Nephron progenitor cell (in vitro differentiated cells): ENCODE measurements at places on chromosomes 6 and 20.

- DNase-seq = peak; percentile 89
Measured at GRCh38 chr6:42453031-42453653, 1.4 kb upstream of the TRERF1 start.

DNA sequence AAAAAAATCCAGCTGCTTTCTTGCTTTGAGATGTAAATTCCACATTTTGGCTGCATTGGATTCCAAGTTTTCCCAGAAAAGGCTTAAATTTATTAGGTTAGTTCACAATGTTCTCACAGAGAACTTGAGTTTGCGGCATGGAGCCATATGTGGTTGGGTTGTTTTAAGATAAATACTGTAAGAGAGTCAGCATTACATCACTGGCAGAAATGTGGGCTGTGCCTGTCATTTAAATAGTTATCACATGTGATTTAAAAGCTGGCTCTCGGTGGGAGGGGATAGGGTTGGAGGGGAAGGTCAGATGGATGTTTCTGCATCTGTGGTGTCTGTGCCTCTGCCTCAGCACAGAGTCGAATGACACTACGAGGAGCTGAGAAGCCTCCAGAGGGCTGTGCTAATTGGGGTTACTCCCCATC lies 73.8 kb upstream of the SCP2D1 start:
- peak; percentile 22 for DNase-seq

DNA sequence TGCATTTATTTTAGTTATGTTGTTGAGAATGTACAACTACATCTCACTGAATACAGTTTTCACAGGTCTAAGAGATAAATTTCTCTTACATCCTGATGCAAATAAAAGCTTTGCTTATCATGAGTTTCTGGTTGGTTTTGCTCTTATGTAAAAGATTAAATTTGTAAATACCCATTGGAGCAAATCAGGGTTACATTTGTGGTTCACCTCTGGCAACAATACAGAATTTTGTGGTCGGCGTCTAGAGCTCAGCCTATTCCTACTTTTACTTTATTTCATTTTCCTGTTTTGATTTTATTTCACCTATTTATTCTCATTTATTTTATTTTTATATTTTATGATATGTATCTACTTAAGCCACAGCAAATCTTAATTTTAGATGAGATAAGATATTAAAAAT lies 271.9 kb upstream of the MARCKS start:
- no peak for DNase-seq

- no peak for DNase-seq
Measured at GRCh38 chr6:25435416-25435985, 156.3 kb downstream of the CARMIL1 start.

DNA sequence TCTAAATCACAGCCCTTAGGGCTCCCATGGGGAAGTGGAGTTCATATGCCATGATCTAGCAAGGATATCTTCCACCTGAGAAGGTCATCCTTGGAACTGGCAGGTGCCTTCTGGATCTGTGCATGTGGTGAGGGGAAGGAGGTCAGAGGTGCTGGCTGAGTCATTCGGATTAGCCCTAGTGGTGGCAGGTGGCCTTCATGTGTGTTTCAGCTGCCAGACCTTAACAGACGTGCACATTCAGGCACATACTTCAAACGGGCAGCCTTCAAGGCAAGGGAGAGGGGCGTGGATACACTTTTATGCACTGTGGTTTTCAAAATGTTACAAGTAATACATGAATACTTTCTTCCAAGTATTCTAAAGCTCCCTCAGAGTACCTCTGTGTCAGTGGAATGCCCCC lies 51.2 kb downstream of the BMP6 start:
- no peak for DNase-seq

- peak; percentile 23 for DNase-seq
Measured at GRCh38 chr20:48556956-48557355, 270.8 kb downstream of the PREX1 start.

GRCh38 chr6:134967711-134968110 lies 17.8 kb upstream of the ALDH8A1 start:
- no peak for DNase-seq

- no peak for DNase-seq
Measured at GRCh38 chr20:51373713-51374455, 168.6 kb downstream of the NFATC2 start.

DNA sequence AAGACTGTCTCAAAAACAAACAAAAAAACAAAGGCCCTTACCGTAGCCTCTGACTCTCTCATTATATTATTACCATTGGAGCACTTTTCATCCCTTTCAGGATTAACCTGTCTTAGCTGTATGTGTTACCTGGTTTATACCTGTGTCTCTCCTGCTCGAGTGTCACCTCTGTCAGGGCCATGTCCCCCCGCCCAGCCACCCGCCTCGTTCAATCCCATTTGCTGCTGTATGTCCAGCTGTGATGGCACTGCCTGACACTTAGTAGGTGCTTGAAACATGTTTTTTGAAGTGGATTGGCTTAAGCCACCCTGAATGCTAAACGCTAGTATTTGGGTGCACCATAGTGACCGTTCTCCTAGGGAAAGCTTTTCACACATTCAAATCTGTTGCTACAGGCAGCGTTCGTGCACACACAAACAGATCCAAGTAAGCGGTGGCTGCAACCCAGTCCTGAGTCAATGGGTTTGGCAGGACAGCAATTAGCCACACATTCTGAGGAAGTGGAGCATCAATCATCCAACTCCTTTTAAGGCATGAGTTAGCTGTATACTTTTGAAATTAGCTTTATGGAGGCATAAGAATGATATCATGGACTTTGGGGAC lies 98.9 kb upstream of the ZNF217 start:
- DNase-seq = no peak

DNA sequence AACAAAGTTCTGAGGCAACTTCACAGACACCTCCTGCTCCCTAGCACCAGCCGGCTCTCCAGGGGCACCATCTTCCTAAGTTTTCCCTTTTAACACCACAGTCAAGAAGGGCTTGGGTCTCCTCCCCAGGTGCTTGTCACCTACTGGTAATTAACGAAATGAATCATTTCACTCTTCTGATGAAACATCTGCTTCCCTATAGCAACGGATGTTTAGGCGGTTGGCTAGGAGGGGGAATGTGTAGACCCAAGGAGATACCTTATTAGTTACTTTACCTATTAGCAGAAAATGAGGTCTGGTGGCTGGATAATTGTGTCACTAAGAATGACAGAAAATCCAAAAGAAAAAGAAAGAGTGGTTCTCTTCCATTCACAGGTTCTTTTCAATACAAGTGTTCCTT lies 46.3 kb upstream of the FABP7 start:
- DNase-seq = no peak

- DNase-seq = no peak
Measured at GRCh38 chr20:44413575-44414345, 58.3 kb downstream of the HNF4A start.

GRCh38 chr6:113306552-113307145 lies 550.5 kb upstream of the MARCKS start:
- DNase-seq = peak; percentile 50

DNA sequence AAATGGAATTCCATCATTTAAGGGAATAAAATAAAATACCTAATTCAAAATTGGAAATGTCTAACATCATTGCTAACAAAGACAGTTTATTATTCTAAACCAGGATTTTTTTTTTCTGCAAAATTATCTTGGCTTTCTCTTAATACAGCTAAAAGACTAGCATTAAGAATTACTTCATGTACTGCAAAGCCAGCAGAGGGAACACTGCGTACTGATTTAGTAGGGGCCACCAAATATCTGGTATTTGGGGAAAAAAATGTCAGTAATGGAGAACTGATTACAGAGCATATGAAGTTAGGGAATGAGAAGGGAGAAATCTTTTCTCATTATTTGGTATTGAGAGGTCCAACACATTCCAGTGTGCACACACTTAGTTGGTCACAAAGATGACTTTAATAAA lies 3.2 kb upstream of the SOX4 start:
- no peak for DNase-seq

DNA sequence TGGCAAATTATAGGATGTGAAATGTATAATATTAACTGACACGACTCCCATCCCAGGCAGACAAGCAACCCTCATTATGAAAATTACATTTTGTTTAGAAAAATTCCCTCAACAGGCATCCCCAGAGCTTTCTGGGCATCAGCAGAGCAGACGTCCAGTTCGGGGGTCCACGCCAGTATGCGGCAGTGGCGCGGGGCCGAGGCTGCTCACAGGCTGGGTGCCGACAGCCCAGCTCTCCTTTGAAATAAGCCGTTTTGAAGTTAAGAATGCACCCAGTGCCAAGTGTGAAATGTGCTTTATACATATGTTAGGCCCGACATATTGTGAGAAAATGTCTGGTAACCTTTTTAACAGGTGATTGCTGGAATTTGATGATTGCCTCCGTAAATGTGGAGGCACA lies 50.4 kb downstream of the RPP40 start:
- DNase-seq = no peak

DNA sequence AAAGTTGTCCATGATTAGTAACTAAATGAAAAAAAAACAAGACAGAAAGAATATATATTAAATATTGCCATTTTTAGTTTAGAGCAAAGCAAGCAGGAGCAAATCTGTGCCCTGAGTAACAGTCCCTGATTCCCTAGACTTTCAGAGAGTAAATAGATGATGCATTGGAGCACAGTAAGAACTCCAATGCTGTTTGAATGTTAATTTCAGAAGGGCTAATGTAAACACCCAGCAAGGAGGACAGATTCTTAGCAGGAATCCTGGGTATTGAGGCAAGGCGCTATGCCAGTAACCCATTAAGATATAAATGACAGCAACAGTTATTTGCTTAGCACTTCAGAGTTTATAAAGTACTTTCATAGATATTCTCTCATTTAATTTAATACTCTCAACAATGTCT lies 15.6 kb upstream of the NRSN1 start:
- no peak for DNase-seq

DNA sequence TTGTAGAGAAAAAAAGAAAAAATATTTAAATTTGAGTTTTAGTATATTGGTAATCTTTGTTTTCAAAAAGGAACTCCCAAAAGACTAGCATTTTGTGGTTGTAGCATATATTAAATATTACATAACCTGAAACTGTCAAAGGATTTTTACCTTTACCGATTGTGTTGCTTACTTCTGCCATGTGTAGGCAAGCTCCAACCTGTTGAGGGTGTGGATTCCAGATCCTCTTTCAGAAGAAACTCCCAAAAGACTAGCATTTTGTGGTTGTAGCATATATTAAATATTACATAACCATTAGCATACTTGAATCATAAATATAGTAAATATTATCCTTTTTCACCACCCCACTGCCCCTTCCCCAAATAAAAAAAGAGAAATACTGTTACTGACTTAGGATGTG lies 3.2 kb downstream of the DSE start:
- DNase-seq = no peak

DNA sequence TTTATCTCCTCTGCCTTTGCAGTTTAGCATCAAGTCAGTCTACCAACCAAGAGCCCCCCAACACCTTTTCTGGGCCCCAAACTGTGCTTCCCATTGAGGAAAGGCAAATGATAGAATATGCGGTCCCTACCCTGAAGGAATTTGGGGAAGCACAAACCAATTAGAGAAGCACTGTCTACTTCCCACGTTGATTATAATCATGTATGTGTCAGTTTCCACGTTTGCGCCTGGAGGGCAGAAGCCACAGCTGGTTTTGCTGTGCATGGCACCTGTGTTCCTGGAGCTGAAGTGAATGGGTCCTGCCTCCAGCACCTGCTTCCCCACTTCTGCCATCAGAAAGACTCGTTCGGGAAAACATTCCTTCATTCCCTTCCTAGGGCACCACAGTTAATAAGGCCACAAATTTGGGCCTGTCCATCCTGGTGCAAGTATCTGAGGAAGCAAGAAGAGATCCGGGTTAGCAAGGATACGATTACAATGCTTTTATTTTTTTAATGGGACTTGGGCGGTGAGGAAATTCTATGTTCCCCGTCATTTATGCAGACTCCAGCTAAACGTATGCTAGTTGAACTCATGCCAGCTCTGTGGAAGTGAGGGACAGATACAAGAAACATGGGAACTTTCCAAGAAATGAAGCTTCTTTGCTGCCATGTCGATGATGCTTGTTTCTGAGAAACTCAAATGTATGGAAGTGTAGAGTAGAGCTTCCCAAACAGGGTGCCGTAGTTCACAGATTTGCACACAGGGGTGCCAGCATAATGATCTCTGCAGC lies 333.5 kb downstream of the NRN1 start:
- no peak for DNase-seq

DNA sequence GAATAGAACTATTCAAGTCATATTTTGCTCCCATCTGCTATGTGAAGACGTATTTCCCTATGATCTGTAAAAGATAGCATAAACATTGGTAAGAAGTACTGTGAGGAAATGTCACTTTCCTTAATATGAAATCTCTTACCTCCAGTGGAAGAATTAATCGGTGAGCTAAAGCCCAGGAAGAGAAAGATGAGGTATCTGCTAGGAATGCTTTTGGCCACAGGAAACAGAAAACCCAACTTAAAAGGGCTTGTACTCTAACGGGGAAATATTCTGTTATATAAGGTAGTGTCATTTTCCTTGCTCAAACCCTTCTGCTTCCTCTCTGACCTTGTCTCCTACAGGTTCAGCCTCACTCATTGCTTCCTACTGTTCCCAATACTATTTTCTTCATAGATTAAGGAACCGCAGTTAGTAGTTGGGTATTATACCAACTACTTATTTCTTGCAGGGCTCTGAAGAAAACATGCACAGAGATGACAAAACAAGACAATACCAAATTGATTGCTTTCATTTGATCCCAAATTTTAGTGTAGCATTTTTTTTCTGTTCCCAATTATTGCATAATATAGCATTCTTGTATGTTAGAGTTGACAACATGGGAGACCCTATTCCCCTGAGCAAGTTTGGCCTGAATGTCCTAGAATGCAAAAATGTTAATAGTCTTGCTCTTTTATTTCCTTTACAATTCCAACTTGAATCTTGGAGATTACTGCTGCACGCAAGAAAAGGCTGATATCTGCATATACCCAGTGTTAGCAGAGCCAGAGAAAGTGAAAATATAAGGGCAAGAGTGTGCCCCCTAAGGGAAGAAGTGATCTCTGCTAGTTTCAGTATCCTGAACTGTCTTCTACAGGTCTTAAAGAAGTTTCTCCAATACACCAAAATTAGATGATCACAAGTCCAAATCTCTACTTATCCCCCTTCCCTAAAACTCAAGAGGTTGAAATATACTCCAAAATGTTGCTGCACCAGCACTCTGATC lies 65.3 kb downstream of the AFG1L start:
- no peak for DNase-seq

GRCh38 chr20:10488534-10488933 lies 53.4 kb downstream of the SLX4IP start:
- no peak for DNase-seq

DNA sequence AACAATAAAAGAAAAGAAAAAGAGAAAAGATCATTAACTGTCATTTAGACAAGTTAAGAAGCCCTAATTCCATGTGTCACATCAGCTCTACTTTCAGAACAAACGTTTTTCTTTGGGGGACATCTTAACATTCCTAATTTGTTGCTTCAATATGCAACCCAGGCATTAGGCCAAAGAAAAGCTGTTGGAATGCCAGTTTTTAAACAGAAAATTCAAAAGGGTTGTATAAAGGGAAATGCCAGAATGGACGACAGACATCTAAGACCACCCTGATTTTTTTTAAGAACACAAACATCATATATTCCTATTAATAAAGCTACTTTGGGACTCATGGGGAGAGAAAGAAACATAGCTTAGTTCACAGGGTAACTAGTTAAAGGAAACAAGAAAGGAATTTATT lies 315.0 kb downstream of the GMDS start:
- DNase-seq = no peak

- no peak for DNase-seq
Measured at GRCh38 chr20:7935027-7935551, 5.2 kb downstream of the HAO1 start.

GRCh38 chr20:23199356-23199755 lies 113.2 kb upstream of the CD93 start:
- DNase-seq = no peak
